Stimulated activated CD4-positive, alpha-beta T cell treated with anti-CD3 and anti-CD28 coated beads, Interleukin-1b, Interleukin-23, amount 100 ng/mL, for 48 hours (primary cell): ENCODE measurements at places on chromosomes 5 and 9.

DNA sequence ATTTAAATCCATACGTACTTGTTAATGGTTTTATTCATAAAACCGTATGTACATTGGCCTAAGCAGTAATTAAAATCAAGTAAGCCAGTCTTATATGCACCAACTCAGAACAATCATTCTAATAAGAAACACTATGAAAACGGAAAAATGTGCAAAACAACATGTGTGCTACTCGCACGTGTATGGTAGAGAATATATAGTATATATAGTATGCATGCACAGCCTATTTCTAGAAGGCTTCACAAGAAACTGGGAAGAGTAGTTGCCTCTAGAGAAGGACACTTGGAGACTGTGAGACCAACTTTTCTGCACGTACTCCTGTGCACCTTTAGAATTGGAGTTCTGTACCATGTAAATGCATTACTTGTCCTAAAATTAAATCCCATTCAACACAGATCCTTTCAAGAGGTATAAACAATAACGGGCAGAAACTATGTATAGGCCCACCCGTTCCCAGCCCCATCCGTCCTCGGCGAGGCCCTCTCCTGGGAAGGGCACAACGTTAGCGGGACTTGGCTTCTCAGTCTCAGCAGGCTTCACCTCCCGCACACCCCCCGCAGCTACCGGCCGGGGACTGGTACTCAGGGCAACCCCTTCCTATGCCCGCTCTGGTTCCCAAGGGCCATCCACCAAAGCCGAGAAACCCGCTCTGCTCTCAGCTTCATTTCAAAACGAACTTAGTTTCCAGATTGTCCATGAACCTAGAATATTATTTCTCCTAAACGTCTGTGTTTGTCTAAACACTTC, 2.0 kb downstream of the CDC14B start:
- DNase-seq, result no peak

GRCh38 chr5:54621709-54622108, 104.2 kb downstream of the SNX18 start:
- DNase-seq, result no peak

- no peak for DNase-seq
These were observed 61.5 kb downstream of the UBE2QL1 start for GRCh38 chr5:6510132-6510531.

DNA sequence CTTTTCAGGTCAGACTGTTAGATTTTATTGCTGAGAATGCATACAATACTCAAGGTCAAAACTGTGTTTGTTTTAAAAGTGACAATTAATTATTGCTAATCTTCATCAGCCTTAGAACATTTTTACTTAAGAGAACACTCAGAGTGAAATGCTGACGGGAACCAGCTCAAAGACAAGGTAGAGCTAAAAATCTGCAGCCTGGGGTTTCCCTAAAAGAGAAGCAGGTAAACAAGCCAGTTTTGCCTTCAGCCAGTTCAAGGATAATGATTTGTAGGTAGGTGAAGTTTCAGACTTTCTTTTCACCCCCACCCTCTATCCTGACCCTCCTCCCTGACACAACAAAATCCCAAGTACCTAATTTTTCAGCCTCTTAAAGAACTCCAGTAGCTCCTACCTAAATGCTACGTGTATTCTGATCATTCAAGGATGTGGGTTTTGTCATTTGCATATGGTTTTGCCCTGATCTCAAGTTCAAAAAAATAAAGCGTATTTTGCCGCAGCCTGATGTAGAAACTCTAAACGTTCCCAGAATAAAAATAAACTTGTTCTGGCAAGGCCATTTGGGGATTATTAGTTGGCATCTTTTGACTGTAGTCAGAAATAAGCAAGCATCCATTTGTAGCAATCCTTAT, 407.2 kb downstream of the EFNA5 start:
- DNase-seq, result no peak

GRCh38 chr5:10329820-10330481, 22.2 kb upstream of the CMBL start:
- no peak for DNase-seq

- DNase-seq, result no peak
These were observed 95.1 kb downstream of the DMXL1 start for GRCh38 chr5:119166026-119166425.

GRCh38 chr5:58149345-58149744, 310.5 kb downstream of the PLK2 start:
- DNase-seq, result no peak

GRCh38 chr9:124213396-124213795, 44.4 kb upstream of the NEK6 start:
- DNase-seq, result no peak

GRCh38 chr5:114360816-114361723, 800 bp upstream of the KCNN2 start:
- DNase-seq, result no peak

DNA sequence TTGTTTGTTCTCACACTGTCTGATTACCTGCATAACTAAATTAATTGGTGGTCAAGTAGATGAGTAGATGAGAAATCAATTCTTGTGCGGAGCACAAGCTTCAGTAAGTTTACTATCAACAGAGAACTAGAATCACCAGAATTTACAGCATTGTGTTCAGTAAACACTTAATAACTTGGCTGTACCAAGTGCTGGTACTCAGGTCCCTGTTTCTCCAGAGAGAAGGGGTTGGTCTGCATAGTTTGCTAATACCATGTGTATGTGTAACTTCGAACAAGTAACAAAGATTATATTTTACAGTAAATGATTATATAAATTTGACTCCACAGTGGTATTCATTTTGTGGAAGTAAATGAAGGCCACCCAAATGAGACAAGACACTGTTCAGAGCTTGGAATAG, 146.3 kb downstream of the PCSK5 start:
- no peak for DNase-seq

GRCh38 chr9:70012569-70012968, 31.1 kb upstream of the MAMDC2 start:
- no peak for DNase-seq

- peak; percentile 20 for DNase-seq
These were observed 37.0 kb upstream of the LCP2 start for GRCh38 chr5:170334626-170335025.

- DNase-seq, result no peak
These were observed 63.6 kb downstream of the SUSD1 start for GRCh38 chr9:112111461-112111860.

DNA sequence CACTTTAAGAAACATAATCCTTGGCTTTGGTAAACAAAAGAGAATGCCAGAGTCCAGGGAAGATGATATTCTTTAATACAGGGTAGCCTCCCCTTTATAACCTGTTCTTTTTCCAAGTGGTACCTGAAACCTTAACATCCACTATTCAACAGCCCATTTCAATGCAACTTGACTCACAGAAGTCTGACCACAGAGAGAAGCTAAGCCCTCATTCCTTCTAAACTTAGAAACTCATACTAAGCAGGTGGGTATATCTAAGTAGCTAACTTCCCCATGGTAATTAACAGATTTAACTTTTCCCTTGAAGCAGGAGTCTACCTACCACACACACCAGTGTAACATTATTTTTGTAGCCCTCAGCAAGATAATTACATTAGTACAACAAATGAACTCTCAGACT, 91.9 kb downstream of the CEMIP2 start:
- no peak for DNase-seq

DNA sequence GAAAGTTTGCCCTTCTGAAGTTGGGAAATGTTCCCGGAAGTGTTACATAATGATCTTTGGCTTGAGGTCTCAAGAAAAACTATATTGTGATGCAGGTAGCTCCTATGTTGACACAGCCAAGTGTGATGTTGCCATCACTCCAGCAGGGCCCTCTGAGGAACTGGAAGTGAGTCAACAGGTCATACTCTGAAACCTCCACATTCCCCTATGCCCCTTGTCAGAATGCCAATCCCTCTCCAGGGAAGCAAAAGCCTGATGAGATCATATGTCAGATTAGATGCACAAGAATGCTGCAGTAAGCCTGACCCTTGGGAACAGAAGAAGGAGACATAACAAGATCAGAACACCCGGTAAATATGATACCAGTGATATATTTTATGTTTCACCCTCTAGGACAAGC, 66.8 kb upstream of the ITGA2 start:
- DNase-seq, result no peak

GRCh38 chr5:137888466-137888862, 793 bp upstream of the PKD2L2 start:
- no peak for DNase-seq

- no peak for DNase-seq
These were observed 224.9 kb downstream of the EBF1 start for GRCh38 chr5:158874792-158875191.
